ENCODE measurements at places on chromosomes 16 and 17.
A peak's percentile ranks its signal among the peaks of the same experiment; 100 is the strongest.

DNA sequence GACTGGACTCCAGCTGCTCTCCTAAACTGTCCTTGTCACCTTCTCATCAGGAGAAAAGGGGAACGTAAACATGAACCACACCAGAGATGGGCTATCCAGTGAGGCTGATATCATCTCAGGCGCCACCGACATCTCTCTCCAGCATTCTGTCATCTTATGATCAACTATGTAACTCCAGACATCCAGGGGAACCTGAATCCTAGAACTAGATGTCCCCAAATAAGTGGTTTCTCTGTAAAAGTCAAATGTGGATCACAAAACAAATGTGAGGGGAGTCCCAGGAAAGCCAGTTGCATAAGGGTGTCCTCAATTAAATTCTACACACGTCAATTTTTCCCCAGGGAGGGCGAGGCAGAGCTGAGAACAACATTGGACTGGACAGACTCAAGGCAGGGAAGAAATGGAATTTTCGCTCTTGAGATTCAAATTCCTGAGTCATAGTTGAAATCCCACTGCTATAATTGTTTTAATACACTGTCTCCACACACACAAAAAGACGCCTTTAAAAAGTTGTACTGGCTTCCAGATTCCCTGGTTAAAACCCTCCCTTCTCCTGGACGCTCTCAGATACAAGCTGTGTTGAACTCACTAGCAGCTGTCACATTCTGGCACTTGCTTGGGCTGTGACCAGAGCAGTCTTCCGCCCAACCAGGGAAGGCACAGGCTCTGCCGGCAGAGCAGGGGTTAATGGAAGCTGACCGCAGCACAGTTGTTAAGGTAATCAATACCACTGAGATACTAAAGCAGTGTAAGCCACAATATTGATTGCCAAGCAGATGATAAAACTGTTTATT is 62.6 kb downstream of the ZFHX3 start:
- DNase-seq: no peak

GRCh38 chr16:13554005-13554404 is 365.9 kb upstream of the ERCC4 start:
- no peak for DNase-seq

GRCh38 chr17:7403727-7403976 is 245 bp downstream of the TMEM256 start:
- peak; percentile 70 for DNase-seq

DNA sequence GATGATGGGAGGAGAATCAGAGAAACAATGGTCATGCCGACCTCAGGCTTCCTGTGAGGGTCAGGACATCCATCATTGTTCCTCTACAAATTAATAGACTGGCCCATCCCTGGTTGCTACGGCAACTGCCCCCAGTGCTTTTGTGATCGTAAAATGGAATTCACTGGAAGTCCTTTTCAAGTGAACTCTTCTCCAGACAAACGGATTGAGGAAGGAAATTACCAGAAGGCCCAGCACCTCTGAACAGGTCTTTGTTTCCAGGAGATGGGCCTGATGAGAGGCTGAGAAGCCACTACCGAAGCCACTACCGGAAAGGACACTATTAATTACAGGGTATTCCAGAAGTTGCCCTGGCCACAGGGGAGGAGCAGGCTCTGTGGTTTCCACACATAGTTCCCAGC is 126.0 kb downstream of the MGAT5B start:
- no peak for DNase-seq

GRCh38 chr16:69057400-69058378 is 47.8 kb upstream of the HAS3 start:
- peak; percentile 47 for DNase-seq

GRCh38 chr16:88521674-88522073 is 48.5 kb upstream of the ZC3H18 start:
- DNase-seq: no peak

DNA sequence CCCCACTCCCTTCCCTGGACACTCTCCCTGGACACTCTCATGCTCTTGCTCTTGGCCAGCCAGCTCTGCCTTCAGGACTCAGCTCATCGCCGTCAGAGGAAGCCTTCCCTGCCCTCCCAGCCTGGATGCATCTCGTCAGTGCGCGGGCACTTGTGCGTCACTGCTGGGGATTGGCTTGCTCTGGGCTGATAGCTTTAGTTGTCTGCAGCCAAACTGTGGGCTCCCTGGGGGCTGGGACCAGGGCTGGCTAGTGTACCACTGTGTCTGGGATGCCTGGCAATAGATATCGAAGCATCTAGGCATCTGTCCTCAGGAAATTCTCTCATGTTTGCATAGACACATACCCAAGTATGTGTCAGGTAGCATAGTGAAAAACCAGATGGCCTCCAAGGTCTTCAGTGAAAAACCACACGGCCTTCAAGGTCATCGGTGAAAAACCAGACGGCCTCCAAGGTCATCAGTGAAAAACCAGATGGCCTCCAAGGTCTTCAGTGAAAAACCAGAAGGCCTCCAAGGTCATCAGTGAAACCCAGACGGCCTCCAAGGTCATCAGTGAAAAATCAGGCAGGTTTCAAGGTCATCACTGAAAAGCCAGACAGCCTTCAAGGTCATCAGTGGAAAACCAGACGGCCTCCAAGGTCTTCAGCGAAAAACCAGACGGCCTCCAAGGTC is 72.0 kb downstream of the CMIP start:
- DNase-seq: no peak

DNA sequence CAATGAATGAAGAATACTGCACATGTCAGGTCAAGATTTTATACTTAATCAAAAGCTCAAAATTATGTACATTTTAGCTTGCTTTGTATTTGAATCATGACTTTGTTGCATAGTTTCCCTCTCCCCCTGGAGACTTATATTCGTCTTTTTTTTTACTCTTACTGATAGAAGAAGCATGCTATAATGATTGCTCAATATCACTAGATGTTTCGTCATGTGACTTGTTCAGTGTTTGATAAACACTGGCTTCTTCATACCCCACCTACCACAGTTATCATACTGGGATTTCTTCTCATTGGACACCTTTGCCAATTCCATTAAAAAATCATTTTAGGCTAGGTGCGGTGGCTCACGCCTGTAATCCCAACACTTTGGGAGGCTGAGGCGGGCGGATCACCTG is 148.7 kb downstream of the FTO start:
- no peak for DNase-seq

- no peak for DNase-seq
These were observed 37.2 kb upstream of the TBX2 start for GRCh38 chr17:61362396-61362795.

GRCh38 chr17:50871898-50872297 is 5.7 kb upstream of the TOB1 start:
- no peak for DNase-seq

DNA sequence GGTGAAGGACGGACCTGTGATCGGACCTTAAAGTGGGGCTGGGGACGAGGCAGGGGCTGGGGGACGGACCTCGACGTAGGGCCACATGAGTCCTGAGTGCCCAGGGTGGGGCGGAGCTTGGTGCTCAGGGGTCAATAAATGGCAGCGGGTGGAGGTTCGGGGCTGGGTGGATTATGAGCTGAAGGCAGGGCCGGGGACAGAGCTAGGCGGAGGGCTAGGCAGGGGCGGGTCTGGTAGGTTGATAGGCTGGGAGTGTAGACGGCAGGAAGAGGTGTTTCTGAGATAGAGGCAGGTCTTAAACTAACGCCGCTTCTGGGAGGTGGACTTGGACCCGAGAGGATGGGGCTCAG is 733 bp downstream of the CHRNB1 start:
- no peak for DNase-seq

DNA sequence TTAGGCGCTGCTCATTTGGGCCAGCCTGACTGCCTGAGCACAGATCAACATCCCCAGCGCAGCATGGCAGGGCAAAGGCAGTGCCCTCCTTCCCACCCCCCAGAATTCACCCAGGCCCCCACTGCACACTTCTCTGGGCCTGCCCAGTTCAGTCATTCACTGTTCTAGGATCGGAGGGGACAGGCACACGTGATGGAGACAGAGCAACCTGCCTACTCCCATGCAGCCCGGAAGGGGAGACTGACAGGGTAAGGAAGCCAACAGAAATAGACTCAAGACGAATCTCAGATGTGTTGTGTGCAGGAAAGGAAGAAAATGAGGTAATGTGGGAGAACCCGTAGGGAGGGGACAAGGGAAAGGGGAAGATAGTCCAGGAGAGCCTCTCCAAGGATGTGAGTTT is 59.2 kb upstream of the LYRM9 start:
- DNase-seq: no peak

DNA sequence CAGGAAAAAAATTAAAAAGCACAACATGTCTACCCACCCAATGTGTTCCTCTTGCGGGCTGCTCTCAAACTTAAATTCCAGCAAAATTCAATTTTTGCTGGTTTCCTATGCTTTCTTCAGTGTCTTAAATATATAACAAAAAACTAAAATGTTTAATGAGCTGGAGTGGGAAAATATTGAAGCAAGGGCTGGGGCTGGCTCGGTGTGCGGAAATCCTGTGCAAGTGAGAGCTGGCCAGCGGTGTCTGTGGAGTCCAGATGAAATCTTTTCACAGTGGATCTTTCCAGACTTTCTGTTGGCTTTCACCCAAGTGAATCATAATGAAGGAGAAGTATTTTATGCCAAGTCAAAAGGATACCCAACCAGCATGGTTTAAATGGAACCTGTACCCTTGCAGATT is 1733.6 kb downstream of the TP53TG3F start:
- DNase-seq: no peak

DNA sequence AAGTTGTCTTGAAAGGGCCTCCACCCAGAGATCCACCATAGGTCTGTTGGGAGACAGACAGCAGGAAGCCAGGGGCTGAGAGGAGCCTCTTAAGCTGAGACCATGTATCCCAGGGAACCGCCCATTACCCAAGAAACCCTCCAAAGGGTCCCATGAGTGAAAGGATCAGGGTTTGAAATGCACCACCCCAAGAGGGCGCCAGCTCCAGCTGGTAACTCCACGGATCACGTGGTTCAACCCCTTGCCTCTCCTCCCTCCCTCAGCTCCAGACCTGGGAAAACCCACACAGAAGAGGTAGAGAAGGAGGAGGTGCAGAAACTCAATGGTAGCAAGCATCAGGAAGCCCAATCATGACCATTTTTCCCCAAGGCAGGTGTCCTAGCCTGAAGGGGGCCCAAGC is 148.7 kb downstream of the AIPL1 start:
- DNase-seq: no peak

- peak; percentile 69 for DNase-seq
These were observed 3.4 kb downstream of the ALDOA start for GRCh38 chr16:30068750-30069610.

DNA sequence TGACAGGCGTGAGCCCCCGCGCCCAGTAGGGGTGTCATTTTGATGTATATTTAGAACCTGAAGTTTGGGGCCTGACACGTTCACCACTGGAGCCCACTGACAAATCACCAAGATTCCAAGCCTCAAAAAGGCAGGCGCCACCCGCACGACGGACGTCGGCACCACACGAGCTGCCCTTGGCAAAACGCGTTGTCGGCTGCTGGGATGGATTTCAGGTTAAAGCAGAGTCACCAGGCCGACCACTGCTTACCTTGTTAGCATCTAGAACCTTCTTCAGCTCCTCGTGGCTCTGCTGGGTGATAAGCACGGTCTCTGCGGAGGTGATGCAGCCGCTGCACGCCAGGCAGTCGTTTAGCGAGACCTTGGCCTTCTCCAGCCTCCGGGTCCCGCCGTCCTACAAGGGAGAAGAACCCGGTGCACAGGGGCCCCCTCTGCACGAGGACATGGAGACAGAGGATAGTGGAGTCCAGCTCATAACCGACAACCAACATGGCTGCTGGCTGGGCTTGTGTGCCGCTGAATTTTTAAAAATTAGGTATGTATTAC is 3.8 kb downstream of the CIAO3 start:
- DNase-seq: no peak

DNA sequence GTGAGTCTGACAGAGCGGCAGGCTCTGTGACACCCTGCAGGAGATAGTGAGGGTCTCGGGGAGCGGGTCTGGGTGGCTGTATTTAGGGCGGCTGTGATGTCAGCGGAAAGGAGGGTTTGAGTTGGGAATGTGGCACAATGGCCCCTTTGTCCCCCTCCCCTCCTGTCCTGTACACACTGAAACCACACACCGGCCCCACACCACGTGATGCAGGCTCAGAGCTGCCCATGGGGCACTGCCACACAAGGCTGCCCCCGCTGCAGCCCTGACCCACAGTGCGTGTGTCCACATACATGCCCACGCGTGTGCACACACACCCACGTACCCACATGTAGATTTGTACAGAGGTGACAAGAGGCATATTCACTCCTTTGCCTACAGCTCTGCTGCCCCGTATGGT is 15.3 kb downstream of the SGCA start:
- no peak for DNase-seq

GRCh38 chr17:31114956-31115555 is 20.3 kb downstream of the NF1 start:
- no peak for DNase-seq

GRCh38 chr17:27782791-27783206 is 17.5 kb downstream of the NOS2 start:
- no peak for DNase-seq

- DNase-seq: no peak
These were observed 73.9 kb downstream of the GNAO1 start for GRCh38 chr16:56265184-56265583.

- DNase-seq: peak; percentile 85
These were observed at the start of gene RNF213 for GRCh38 chr17:80260791-80261158. Gene RNF213 (plus strand): TSS chr17:80260852. CDS start chr17:80263682, 2,830 bp downstream.

DNA sequence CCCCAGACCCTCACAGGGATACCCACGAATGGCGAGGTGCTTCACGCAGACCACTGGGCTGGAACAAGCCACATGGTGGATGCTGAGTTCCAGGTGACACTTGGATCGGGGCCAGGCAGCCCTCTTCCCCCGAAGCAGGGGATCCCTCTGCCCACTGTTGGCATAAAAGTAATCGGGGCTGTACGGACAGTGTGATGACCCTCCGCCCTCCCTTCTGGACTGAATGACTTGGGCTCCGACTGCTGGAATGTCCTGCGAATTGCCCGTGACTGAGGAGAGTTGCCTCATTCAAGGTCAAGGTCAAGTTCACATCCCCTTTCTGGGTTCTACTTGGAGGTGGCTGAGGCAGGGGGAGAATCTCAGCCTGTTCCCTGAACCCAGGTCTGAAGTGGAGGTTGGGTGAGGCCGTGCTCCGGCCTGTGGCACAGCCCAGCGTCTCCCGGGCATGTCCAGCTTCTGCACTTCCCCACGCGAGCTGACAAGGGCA is 28.5 kb upstream of the CREBBP start:
- no peak for DNase-seq

- no peak for DNase-seq
These were observed 60.4 kb upstream of the TOB1 start for GRCh38 chr17:50926523-50926922.
